Naive thymus-derived CD4-positive, alpha-beta T cell (primary cell): ENCODE measurements at places on chromosomes 3 and 15. TPM values are rescaled to one million over a fixed set of nuclear protein-coding genes. Genes with fewer than 3 reads are reported as not detected.

GRCh38 chr3:118936811-118937210, 97.8 kb downstream of the IGSF11 start:
- no peak for DNase-seq

DNA sequence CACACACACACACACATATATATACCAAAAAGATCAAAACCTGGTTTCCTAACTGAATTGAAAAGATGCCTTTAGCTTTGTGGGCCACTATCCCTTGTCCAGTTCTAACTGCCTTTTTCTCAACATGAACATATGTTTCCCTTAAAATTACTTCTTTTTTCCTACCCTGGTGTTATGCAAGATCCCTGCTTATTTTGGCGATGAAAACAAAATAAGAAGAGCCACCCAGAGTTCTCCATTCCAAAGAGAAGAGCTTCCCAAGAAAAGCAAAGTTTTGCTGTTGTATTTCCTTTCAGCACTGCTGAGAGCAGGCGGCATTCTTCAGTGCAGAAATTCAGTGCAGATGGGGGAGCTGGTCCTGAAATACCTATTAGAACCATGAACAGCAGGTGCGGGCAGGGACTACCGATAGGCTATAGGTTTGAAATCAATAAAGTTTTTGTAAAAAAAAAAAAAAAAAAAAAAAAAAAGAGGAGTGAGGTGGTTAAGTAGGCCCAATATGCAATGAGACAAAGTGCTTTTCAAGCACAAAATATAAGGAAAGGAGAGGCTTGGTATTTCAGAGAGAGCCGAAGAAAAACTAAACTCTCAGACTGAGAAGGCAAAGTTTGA, 238.0 kb downstream of the FOXP1 start:
- no peak for DNase-seq

- DNase-seq = no peak
These were observed 121.5 kb upstream of the LRRFIP2 start for GRCh38 chr3:37295925-37296324.

DNA sequence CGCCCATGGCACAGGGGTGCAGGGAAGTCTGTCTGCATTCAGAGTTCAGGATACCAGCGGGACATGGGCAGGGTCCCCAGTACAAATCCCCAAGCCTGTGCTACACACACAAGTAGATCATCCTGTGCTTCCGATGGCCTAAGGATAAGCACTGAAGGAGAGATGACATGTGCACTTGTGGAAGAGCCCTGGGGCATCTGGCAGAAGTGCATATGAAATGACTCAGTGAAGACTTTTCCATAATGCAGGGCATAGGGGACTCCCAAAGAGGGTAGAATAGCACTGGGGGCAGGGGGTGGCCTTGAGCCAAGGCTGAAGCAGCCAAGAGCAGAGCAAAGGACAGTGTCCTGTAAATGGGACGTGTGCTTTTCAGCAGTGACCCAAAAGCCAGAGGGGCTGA, 22.9 kb downstream of the ADAMTS17 start:
- no peak for DNase-seq

DNA sequence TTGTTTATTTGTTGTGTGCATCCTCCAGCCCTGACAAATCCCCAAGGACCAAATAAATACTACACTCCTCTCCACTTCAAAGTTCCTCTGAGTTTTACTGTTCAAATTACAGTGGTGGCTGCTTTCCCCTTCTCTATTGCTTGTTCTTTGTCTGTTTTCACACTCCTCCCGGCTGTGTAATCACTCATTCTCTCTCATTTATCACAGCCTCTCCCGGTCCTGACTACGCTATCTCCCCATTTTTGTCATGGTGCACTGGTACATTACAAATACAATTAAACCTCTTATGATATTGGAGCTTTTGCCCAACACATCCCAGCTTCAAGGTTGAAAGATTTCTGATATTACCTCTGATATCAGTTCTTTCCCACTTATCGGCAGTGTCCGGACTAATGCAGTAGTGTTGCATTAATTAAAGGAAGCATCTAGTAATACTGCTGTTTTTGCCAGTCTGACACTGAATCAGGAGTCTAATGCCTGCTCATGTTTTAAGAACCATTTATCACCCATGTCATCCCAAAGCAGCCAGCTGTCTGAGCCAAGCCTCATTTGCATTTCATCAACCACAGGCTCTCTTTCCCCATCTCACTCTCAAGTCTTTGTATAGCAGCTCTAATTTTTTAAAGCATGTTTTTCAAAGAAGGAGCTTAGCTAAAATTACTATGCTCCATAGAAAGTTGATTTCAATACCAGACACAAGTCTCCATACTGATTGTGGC, 740.5 kb downstream of the ROBO2 start:
- no peak for DNase-seq

XCR1 gene
- total RNA-seq = not detected

FBLN2 gene
- total RNA-seq = 0.11 TPM

DNA sequence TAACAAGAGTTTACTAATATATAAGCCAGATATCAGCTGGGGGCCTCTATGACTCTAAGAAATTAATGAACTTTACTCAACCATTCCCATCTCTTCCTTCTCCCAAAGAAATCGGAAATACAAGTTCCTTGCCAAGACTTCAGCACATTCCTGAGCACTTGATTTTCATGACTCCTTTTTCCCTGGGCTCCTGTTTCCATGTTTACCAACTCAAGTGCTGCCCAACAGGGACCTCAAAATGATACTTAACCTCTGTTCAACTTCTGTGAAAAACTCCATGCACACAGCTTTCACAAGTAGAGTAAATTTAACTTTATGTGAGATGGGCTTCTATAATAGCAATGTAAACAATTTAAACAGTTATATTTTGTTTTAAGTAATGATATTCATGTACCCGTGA, 315.8 kb upstream of the CDIN1 start:
- DNase-seq = no peak

- DNase-seq = no peak
These were observed 335.6 kb downstream of the NLGN1 start for GRCh38 chr3:173733029-173733652.

DNA sequence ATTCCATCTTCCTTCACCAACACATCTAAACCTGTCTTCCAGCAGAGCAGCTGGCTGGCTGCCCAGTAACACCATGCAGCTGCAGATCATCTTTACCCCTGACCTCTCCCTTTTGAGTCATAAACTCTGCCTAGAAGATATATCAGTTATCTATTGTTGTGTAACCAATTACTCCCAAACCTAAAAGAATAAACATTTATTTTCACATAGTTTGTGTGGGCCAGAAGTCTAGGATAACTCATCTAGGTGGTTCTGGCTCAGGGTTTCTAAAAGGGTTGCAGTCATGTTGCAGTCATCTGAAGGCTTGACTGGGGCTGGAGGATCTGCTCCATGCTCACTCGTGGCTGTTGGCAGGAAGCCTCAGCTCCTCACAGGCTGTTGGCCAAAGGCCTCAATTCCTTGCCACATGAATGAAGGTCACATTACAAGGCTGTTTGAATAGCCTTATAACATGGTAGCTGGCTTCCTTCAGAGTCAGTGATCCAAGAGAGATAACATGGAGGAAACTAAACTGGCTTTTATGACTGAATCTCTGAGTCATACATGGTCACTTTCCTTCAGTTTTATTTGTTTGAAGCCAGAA, 92.8 kb downstream of the GOLIM4 start:
- DNase-seq = no peak

SENP8 gene
- 1.6 TPM for total RNA-seq

DNA sequence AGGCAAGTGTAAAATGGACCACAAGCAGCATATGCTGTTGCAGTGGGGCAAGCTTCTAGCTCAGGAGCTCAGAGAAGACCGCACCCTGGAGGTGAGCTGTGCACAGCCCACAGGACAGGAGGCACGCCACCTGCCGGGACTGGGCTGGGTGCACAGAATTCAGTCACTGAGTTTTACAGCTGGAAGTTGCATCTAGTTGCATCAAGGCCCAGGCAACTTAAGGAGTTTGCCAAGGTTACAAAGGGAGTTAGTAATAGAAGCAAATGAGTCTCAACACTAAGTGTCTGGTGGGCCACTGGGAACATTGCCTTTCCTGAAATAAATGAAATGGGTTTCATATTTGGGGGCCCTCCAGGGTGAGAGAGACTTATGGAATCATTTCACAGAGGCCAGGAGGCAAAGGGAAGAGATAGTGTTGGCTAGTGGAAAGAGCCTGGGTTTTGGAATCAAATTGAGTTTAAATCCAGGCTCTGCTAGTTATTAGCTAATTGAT, 36.0 kb upstream of the TIMP4 start:
- no peak for DNase-seq

DNA sequence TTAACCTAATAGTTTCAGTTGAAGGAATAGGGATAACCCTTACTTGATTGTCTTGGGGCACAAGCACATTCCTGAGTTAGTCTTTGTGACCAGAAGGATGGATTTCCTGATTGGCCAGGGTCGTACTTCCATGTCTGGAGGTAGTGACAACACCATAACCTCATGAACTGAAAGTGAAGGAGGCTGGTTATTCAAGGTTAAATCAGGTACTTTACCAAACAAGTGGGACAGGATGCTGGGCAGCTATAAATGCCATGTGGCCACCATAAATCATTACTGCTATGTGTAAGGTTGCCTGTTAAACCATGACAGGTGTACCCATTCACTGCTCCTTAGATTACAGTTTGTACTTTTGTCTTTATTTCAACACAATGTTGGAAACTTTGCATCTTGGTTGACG, 128.3 kb upstream of the SAMMSON start:
- DNase-seq = no peak

- DNase-seq = no peak
These were observed 16.7 kb downstream of the LIMD1 start for GRCh38 chr3:45611209-45611608.

DNA sequence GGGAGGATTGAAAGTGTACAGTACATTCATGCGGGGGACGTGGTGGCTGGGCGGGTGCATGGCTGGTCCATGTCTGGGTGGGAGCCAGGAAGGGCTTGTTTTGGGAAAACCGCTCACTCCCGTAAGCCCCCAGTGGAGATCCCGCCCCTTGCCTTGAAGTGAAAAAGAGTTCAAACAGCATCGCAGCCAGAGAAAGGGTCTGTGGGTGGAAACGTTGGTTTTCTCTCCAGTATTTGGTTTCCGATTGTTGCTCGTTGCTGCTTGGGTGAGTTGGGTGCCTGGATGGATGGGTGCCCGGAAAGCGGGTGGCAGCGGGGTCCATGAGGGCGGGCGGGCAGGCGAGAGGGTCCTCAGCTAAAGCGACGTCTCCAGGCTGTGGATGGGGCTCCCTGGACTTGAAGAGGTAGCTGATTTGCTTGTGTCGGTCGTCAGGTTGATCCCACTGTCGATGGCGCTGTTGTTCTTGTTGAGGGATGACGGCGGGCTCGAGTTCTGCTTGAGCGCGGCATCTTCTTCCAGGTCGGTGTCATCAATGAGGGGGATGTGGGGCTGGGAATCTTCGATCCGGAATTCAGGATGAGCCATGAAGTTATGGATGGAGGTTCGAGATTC, 7.7 kb upstream of the SEC13 start:
- no peak for DNase-seq

GRCh38 chr15:59170295-59171066, 36.2 kb upstream of the LDHAL6B start:
- DNase-seq = no peak

DNA sequence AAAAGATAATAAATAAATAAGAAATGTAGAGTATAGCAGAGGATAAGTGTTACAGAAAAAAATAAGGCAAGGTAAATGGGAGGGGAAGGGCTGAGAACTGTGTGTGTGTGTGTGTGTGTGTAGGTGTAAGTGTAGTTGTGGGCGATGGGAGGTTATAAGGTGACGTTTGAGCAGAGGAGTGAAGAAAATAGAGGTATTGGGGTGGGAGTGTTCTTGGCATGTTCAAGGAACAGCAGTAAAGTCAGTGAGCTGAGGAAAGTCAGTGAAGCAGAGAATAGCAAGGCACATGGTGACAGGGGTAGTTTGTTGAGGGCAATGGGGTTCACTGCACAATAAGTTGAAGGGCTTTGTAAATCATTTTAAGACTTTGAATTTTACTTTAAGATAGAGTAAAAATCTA, 30.9 kb upstream of the ZNF148 start:
- DNase-seq = no peak

DNA sequence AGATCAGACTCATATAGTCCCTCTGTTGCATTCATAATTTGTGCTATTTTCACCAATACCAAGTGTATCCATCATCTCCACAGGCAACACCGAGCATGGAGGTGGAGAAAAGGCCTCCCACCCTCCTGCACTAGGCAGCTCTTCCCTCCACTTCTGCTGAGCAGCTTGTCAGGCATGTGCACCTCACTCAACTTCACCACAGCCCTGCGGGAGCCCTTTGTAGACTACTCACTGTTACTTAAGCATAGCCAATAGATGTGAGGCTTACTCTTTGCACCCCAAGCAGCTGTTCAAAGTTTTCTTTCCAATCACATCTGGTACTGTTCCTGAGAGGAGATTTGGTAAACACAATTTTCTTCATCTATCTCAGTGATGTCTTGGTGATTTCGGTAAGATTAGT, 16.9 kb upstream of the GUCA1C start:
- DNase-seq = no peak

WDR49 gene
- 0.53 TPM for total RNA-seq

GRCh38 chr3:36908647-36909180, 36.1 kb downstream of the TRANK1 start:
- DNase-seq = no peak

BFSP2 gene
- total RNA-seq = not detected

FES gene
- 45.9 TPM for total RNA-seq
